ENCODE measurements at places on chromosomes 3 and 15.

GRCh38 chr3:184610245-184610871 lies 48.8 kb downstream of the EPHB3 start:
- DNase-seq: no peak

- no peak for DNase-seq
Measured at GRCh38 chr3:154235330-154235729, 89.0 kb downstream of the DHX36 start.

- DNase-seq: no peak
Measured at GRCh38 chr15:25801586-25802284, 61.4 kb downstream of the ATP10A start.

- DNase-seq: no peak
Measured at GRCh38 chr3:179880868-179881267, 155.9 kb downstream of the PEX5L start.
